ENCODE measurements at places on chromosomes 13 and 19.

- no peak for DNase-seq
These were observed 405 bp downstream of the ZNF446 start for GRCh38 chr19:58476498-58477015.

DNA sequence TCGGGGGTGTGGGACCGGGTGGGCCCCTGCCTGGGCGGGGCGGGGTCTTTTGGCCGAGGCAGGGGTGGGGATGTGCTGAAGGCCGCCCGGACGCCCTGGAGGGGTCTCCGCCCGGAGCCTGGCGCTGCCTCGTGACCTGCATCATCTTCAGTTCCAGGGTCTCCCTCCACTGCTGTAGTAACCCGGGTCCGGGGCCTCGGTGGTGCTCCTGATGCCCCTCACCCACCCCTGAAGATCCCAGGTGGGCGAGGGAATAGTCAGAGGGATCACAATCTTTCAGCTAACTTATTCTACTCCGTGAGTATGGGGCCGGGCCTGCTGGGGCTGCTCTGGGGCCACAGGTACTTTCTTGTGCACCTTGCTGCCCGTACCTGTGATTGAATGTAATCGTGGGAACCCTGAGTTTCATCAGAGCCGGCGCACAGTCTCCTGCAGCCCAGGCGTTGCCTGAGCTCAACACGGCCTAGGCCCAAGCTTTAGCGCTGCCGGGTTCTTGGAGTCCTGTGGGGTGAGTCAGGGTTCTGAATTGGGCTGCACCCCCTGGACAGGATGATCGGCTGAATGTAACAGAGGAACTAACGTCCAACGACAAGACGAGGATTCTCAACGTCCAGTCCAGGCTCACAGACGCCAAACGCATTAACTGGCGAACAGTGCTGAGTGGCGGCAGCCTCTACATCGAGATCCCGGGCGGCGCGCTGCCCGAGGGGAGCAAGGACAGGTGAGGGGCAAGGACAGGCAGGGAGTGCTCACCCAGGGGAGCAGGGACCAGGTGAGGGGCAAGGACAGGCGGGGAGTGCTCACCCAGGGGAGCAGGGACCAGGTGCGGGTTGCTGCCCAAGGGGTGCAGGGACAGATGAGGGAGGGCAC lies 10.5 kb downstream of the PEAK3 start:
- no peak for DNase-seq

DNA sequence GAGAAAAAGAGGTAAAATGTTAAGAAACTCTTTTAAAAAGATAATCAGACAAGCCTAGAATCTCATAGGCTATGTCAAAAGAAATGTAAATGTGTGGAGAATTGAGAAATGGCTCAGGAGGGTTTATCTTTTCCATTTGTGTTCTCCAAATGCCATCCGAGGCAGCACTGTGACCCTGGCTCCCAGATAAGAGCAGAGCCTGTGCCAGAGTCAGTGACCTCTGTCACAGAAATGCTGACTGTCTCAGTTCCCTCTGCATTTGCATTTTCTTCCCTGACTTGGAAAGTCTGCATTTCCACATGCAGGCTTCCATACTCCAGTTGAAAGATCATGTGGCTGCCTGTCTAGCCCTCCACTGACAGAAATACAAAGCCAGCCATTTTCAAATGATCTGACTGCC lies 42.0 kb downstream of the SERTM1 start:
- DNase-seq: no peak

- DNase-seq: no peak
These were observed 19.6 kb downstream of the ELL start for GRCh38 chr19:18502246-18502637.

DNA sequence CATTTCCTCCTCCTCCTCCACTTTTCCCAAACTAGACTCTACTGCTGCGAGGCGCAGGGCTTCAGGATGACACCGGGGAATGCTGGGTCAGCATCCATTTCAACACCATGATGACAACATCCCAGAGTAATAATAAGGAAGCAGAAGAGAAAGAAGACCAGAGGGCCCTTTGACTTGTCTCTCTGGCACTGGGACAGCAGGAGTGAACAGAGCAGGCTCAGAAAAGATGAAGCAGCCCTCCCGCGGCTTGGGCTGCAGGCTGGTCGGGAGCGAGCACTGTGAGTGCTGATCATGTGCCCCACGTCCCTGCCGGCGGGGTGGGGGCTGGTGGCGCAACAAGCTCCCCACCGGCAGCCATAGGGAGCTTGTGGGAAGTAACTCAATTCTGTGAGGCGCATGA lies 30.5 kb downstream of the RANBP3 start:
- DNase-seq: no peak

GRCh38 chr19:15289673-15290072 lies 42.7 kb downstream of the BRD4 start:
- no peak for DNase-seq

GRCh38 chr19:48683349-48683748 lies 10.5 kb upstream of the NTN5 start:
- peak; percentile 19 for DNase-seq

DNA sequence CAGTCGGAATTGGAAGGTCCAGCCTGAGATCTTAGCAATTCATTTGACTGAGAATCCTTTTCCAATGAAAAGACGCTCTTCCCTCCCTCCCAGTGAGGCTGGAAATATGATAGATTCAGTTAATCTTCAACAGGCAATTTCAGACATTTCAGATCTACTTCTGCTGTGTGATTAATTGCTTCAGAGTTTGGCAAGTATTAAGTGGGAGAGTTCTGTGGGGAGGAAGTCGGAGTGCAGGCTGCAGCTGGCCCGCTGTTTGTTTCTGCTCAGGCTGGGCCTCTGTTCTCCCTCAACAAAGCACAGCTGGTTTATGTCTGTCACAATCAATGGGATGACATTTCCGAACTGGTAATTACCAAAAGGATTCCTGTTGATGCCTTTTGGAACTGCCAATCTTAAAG lies 178.2 kb downstream of the NDFIP2 start:
- DNase-seq: no peak

DNA sequence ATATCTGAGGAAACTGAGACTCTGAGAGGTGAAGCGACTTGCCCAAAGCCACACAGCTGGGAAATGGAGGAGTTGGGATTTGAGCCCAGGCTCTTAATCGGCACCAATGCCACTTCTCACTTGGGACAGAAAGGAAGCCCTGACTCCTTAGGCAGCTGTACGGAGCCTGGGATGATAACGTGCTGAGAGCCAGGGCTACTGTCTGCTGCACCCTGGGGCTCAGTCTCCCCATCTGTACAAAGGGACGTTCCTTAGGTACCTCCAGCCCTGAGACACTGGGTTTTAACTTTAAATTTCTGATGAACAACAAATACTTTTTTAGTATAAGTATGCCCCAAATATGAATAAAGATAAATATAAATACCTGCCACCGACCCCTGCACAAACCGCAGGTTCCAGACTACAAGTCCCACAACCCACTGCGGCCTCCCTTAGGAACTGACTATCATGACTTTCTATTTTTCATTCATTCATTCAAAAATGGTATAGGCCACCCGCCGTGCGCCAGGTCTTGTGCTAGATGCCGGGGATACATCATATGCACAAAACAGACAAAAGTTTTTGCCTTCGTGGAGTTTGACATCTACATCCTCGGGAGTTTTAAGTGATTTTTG lies 776 bp upstream of the NCLN start:
- DNase-seq: peak; percentile 36

DNA sequence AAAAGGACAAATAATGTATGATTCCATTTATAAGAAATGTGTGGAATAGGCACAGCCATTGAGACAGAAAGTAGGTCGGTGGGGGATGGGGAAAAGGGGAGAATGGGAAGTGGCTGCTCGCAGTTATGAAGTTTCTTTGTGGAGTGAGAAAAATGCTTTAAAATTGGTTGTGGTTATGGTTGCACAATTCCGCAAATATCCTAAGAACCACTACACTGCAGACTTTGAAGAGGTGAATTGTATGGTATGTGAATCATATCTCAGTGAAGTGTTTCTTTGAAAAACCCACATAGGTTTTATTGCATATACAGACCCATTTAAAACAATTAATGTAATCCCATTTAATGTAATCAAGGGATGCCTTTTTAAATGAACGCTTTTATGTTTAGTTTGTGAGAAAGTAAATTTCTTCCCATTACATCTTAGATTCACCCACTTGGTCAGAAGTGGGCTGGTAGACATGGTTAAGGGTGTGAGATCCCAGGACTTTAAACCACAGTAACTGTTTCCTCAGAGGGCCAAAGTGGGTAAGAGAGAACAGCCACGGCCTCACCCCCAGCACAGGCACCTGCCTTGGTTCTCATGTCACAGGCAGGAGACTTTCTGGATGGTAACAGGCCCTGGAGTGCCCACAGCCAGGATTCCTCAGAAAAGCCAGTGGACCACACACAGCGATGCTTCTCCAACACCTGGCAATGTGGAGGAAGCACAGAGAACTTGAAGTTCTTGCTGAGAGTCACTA lies 119.3 kb upstream of the GJB6 start:
- DNase-seq: no peak

DNA sequence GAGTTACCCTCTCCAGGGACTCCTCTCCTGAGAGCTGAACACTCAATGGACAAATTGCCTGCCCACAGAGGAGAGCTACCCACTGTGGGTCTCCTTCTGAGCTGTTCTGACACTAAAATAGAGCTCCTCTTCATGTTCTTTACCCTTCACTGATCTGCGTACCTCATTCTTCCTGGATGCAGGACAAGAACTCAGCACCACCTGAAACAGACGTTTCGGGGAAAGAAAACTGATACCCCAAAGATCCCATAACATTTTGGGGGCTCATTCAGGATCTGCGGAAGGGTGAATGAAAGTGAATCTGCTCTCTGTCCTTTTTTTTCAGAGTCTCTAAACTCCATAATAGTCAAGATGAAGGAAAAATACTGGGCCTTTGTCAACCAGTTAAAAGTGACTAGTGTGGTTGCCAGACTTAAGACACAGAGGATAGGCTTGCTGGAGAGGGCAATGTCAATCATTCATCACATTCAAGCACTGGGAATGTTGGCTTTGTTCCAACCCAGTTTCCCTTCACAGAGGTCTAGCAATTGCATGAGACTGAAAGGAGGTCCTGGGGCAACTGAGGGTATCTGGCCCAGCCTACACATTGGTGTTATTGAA lies 136.7 kb upstream of the SLITRK6 start:
- no peak for DNase-seq

- no peak for DNase-seq
These were observed 58.1 kb upstream of the KLF2 start for GRCh38 chr19:16266586-16266942.

- no peak for DNase-seq
These were observed 176.4 kb downstream of the KCTD12 start for GRCh38 chr13:76709851-76710250.

DNA sequence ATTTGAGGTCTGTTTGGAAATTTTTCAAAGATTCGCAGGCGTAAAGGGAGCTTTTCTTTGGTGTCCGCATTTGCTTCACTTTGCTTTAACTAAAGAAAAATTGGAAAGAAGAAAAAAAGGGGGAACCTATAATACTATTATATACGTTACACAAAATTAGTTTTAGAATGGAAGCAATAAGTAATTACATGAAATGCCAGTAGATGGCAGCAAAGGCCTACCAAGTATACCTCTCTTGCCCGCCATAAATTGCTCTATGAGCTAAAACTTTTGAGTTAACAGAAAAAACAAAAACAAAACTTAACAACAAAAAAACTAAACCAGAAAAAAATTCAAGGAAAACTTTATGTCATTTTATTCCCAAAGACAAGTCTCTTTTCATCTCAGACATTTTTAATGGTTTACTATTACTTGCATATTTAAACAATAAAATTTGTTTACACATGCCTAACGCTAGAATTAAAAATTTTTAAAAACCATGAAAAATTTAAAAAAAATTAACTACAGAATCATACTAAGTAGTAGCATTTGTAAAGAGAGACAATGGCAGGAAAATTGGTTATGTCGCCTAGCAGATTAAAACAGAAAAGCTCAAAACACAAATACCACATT lies 271.4 kb downstream of the NALCN start:
- no peak for DNase-seq

- DNase-seq: no peak
These were observed 12.0 kb downstream of the FBN3 start for GRCh38 chr19:8137425-8137824.

- no peak for DNase-seq
These were observed 24.4 kb downstream of the MYO1F start for GRCh38 chr19:8552810-8553209.

- DNase-seq: no peak
These were observed 56.0 kb downstream of the ZNF536 start for GRCh38 chr19:30428092-30428680.

- no peak for DNase-seq
These were observed 9.6 kb upstream of the TPM4 start for GRCh38 chr19:16066611-16067104.

DNA sequence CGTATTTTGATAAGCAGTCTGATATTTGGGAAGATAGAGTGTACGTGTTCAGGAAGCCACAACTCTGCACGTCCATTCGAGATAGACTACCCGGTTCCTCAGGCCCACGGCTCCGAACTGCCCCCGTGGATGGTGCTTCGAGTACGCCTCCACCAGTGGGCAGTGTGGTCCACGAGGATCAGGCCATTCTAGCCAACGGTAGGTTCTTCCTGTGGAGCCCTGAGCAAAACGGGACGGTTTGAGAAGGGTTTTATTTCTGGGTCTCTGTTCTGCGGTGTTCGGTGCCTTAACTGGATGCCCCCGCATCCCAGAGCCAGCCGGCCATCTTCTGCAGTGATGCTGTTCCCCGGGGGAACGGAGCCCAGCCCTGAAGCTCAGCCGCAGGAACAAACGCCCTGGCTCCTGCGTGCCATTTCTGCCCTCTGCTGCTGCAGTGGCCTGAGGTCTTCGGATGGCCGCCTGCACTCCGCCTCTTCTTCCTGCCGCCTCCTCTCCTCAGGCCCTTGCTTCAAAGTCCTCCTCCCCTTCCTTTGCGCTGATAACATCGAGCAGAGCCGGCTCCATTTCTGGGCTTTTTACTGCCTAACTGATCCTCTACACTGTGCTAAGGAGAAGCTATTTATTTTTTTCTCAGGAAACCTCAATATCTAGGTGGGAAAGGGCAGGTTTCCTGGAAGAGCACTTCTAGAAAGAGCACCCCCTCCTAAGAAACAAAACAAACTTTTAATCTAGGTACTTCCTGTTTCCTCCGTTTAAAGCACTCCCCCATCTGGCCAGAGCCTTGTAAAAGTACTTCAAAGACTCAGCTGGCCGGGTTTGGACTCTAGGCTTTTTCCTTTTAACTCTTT lies 36.2 kb upstream of the SLC46A3 start:
- no peak for DNase-seq

DNA sequence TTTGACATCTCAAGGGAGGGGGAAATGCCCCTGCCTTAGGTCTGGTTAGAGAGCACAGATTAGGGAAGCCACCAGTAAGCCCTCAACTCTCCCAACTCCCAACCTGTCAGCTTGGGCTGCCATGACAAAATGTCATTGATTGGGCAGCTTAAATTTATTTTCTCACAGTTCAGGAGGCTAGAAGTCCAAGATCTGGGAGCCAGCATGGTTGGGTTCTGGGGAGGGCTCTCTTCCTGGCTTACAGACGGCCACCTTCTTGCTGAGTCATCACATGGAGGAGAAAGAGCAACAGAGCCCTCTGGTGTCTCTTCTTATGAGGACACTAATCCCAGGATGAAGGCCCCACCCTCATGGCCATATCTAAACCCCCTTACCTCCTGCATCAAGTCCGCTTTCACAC lies 24.2 kb downstream of the C19orf12 start:
- peak; percentile 41 for DNase-seq

DNA sequence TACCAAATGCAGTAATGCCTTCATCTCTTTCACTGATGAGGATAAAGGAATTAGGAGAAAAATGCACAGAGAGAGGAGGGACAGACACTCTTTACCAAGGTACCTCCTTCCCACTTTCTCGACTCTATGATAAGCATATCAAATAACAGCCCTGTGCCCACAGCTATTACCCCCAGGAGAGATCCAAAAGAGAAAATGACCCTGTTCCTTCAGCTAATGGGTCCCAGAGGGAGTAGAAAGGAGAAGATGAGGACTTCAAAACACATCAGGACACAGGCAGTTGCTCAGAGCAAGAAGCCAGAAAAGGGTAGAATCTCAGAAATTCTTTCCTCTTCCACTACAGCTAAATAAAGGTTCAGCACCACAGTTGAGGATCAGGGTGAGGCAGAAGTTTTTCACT lies 80.6 kb downstream of the ABCC4 start:
- no peak for DNase-seq
